ENCODE measurements at places on chromosomes 11 and 22.
A peak's percentile ranks its signal among the peaks of the same experiment; 100 is the strongest.

DNA sequence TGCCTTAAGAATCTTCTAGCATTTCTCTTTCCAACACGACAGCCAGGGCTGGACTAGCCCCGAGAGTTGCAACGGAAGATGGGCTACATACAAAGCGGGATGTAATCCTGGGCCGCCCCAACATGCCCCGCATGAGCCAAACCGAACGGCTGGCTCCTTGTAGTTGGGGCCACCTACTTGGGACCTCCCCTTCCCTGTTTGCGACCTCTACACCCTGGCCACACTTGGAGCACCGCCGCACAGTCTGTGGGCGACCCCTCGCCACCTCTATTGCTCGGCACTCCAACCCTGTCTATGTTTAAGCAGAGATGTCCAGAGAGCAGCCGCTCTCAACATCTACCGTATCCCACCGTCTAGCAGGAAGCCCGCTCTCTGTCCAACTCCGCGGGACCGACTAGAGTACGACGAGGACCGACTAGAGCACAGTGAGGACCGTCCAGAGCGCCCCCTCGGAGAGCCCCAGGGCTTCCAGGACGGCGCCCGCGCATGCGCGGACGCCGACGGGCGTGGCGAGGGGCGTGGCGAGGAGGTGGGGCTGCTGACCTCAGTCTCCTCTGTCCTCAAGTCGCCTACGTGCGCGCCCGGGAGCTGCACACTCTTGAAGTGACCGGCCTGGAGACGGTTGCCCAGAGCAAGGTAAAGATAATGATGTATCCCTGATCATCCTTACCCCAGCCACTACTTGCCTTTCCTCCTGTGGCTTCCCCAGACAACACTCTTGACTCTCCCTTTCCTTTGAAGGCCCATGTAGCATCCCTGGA lies 32.3 kb downstream of the NEAT1 start:
- peak; percentile 71 for DNase-seq

DNA sequence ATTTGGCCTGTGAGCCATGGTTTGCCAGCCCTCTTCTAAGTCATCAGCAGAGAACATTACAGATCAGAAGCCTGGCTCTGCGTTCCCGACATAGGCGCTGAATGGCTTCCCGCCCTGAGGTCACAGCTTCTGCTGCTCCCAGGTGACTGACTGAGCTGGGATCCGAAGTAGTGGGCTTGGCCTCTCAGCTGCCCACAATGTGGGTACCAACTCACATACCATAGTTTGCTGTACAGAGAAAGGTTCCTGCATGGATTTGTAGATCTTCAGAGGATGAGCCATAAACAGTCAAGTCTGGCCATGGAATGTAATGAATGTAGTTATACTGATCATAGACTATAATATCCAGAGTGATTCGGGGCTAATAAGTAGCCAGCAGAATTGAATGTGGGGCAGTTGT lies 42.6 kb downstream of the TEAD1 start:
- DNase-seq, result no peak

DNA sequence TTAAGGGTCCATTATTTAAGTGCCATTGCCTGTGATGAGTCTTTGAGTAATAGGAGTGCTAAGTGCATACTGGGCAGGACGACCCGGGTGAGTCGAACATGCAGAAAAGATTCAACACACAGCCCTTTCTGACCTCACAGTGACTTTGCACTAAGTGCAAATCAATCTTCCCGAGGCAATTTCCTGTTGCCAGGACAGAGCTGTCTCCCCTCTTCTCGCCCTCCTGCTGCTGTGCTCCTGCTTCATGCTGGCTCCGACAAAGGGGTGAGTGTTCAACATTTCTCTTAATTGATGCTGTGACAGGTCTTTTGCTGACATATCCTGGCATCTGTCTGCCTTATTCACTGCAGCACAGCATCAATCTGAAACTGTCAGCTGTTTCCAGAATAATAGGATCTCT lies 42.0 kb downstream of the MCHR1 start:
- peak; percentile 35 for DNase-seq

DNA sequence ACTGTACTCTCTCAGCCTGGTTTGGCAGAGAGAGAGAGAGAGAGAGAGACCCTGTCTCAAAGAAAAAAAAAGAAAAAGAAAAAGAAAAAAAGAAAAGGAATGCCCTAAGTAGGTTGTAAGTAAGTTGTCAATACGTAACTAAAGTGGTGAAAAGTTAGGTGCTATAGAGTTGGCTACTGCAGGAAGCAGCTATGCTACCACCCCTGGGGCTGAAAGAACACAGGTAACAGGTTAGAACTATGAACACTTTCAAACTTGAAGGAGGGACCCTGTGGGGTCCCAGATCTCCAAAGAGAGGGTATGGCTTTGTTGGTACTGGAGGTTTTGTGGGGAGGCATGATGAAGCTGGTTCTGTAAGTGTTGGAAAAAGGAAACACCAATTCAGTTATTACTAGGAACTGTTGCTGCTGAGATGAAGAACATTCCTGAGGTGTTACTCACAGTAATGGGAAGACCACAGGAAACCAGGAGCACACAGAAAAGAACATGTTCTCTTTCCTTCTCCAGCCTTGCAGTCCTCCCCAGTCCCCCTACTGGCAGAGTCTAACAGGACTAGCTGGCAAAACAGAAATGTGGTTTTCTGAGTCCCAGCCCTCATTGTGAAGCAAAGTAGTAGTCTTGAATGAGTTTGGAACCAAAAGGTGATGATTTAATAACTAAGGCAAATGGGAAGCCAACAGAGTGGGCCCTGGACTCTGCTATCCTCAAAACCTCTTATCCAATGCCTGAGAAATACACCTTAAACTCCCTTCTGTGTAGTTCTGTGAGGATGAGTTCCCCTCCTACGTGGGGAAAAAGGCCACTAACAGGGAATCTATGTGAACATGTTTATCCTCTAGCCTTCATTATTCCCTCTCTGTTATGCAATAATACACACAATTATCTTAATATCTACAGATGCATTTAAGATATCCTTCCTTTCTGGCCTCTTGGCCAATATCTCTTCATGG lies 427.0 kb upstream of the DDI1 start:
- DNase-seq, result peak; percentile 30

- DNase-seq, result no peak
Observed at GRCh38 chr22:48894064-48894671, 933.5 kb downstream of the BRD1 start.

DNA sequence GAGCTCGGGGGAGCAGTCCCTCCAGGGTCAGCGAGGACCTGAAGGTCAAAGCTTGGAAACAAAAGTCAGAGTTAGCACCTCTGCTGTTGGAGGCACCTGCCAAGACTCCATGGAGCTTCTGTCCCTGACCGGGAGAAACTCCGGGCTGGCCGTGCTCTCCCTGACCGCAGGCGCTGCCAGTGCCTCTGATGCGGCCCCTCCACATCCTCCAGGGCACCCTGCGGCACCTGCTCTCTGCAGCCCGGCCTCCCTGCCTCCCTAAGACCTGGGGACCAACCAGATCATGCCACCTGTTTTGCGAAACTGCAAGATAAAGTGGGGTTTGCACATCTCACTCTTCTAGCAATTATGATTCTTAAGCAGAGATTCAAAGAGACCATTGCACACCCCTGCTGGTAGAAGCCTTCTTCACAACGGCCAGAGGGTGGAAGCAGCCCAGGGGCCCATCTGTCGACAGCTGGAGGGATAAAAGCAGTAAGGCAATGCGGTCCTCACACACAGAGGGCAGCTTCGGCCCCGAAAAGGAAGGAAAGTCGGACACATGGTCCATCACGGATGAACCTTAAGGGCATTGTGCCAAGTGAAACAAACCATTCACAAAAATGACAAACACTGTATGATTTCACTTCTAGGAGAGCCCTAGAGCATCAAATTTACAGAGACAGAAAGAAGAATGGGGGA lies 477.1 kb downstream of the BRD1 start:
- DNase-seq, result no peak

GRCh38 chr11:15228331-15228849 lies 113.7 kb downstream of the INSC start:
- DNase-seq, result no peak

GRCh38 chr11:94036096-94036495 lies 14.9 kb downstream of the HEPHL1 start:
- DNase-seq, result no peak

- DNase-seq, result no peak
Observed at GRCh38 chr11:37456746-37457145, 858.7 kb upstream of the RAG2 start.

- no peak for DNase-seq
Observed at GRCh38 chr22:23231471-23232093, 51.3 kb downstream of the BCR start.

DNA sequence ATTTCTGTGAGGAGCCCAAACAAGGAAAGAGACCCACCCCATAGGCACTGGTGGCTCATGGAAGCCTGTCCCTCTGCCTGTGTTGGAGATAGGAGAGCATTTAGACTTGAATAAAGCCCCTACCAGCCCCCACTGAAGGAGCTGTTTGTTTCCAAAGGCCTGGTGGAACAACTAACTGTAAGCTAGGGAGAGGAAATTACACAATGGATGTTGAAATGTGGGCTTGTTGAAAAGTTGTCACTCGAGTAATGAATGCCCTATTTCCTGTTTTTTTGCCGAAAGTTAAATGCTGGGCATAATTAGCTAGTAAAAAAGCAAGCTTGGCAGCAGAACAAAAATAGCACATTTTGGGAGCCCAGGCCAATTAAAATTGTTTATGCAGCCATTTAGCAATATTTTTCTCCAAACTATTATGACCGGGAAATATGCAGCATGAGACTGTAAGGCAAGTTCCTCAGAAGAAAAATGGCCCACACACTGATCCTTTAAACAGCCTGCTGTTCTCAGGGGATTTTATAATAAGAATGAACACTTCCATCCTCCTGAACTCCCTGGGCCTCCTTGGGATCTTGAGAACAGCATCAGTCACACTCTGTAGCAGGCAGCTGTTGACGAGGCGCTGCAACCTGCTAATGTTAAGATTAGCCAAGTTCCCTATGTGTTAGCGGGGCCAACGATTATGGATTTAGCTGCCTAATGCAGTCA lies 38.6 kb upstream of the LMO2 start:
- DNase-seq, result no peak

GRCh38 chr22:23130697-23131096 lies 11.1 kb downstream of the RSPH14 start:
- DNase-seq, result no peak

- peak; percentile 96 for DNase-seq
Observed at GRCh38 chr22:23385678-23386631, 194.1 kb downstream of the IGLL1 start.

- no peak for DNase-seq
Observed at GRCh38 chr22:41181349-41182241, 23.5 kb upstream of the L3MBTL2 start.

DNA sequence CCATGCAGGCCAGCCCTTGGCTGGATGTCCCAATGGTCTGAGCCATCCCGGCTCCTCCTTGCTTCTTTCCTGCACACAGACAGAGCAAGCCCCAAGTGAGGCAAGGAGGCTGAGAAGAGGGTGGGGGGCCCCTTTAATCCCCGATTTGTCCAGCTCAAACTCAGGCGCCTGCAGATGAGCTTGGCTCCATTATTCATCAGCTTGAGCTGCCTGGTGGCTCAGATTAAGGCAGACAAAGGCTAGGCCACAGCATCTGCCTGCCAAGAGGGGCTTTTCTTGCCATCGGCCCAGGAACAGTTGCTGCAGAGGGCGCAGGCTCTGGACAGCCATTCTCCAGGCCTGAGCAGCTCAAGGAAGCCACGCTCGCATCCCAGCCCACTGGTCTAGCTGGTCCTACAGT lies 35.4 kb downstream of the LMO1 start:
- no peak for DNase-seq

- no peak for DNase-seq
Observed at GRCh38 chr11:121119440-121119839, 18.4 kb downstream of the TECTA start.

DNA sequence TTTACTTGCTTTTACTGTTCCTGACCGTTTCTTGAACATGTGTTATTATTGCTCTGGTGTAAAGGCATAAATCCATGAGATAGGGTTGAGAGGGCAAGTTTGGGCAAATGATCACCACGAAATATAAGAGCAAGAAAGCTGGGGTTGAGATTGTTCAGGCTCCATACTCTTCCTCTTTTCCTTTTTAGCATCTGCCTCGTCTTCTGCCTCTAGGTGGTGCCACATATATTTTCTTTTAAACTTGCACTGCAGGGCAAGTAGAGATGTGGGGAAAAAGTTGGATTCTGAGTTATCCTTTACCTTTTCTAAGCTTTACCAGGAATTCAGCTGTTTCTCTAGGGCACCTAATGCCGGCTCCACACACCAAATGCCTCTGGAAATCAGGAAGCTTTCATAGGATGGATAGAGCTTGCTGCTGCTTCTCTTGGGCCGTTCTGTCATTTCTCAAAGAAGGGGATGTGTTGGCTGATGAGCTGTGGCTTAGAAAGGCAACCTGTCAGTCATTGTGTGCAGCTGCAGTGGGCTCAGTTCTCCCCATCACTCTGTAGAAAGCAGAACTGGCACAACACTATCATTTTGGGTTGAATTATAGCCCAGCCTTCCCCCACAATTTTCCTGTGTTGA lies 98.2 kb downstream of the LDLRAD3 start:
- DNase-seq, result no peak

DNA sequence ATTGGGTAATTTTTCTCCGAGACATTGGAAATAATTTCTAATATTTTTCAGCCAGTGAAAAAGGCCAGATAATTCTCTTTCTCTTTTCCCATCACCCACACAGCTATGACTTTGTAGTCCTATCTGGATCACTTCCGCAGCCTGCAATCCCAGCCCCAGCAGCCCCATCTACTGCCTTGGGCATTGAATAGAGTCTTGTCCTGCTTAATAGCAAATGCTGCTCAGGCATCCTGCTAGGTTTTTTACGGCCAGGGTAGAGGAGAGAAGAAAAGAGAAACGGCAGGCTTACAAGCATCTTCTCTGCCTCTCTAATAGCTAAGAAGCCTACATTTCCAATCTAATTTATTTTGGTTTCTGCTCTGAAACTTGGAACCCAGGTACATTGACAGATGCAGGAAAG lies 154.3 kb upstream of the B3GAT1 start:
- no peak for DNase-seq

GRCh38 chr11:14635546-14635945 lies 8.1 kb upstream of the PDE3B start:
- no peak for DNase-seq

GRCh38 chr11:8605971-8606563 lies 12.0 kb upstream of the STK33 start:
- DNase-seq, result no peak

DNA sequence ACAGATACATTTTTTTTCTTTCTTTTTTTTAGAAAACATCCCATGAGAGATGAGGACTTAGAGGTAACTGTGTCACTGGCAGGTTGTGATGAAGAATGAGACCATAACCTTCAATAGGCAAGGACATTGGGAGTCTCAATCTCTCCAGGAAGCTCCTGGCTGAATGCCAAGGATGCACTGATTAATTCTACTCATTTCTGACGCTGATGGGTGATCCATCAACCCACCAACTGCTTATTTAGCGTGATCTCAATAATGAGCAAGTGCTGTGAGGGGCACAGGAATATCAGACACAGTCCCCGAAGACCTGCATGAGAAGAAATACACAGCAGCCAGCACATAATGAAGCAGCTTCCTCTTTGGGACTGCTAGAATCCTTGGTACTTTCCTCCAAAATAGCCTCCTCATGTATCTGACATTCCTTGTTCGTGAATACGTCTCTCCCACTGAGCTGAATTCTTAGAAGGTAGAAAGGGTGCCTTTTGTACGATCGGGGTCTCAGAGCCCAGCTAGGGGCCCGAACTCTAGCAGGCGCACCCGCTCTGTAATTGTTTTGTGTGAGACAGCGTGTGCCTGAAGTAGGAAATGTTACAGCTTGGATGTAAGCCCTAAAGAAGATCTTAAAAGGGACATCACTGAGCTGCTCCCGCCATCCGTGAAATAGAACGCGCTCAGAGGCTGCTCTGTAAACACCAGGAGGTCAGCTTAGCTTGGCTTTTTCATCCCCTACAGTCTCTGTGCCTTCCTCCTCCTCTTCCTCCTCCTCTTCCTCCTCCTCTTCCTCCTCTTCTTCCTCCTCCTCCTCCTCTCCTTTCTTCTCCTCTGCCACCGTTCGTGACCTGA lies 7.2 kb downstream of the CLMP start:
- DNase-seq, result no peak
